ENCODE measurements at places on chromosomes 5 and 9.

GRCh38 chr9:108168236-108168850 is 678.8 kb upstream of the KLF4 start:
- no peak for DNase-seq

GRCh38 chr5:124746916-124747790 is 714 bp upstream of the ZNF608 start:
- DNase-seq = peak; percentile 71

DNA sequence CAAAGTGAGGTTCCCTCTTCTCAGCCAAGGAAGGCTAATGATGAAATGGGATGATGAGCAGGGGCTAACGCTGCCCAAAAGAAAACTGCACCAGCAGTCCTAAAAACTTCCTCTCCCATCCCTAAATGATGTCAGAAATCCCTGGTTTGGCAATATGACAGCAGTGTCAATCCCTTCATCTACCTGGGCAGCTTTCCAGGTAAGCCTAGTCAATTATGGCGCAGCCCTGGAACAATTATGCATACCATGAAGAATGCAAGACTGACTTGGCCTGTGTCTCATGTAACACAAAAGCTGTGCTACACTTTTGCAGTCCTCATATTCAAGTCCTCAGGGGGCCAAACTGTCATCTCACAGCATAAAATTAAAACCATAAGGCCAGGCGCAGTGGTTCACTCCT is 7.0 kb downstream of the DMGDH start:
- DNase-seq = no peak

- DNase-seq = no peak
These were observed 6.2 kb downstream of the ADAMTSL2 start for GRCh38 chr9:133540698-133541025.

GRCh38 chr9:94084314-94084713 is at the start of gene PTPDC1:
Gene PTPDC1, plus strand, starts transcription at chr9:94084464. Its CDS starts 67 bp downstream, at chr9:94084531.
- DNase-seq = peak; percentile 39

- no peak for DNase-seq
These were observed 168.2 kb downstream of the ARHGAP26 start for GRCh38 chr5:142938266-142938880.

DNA sequence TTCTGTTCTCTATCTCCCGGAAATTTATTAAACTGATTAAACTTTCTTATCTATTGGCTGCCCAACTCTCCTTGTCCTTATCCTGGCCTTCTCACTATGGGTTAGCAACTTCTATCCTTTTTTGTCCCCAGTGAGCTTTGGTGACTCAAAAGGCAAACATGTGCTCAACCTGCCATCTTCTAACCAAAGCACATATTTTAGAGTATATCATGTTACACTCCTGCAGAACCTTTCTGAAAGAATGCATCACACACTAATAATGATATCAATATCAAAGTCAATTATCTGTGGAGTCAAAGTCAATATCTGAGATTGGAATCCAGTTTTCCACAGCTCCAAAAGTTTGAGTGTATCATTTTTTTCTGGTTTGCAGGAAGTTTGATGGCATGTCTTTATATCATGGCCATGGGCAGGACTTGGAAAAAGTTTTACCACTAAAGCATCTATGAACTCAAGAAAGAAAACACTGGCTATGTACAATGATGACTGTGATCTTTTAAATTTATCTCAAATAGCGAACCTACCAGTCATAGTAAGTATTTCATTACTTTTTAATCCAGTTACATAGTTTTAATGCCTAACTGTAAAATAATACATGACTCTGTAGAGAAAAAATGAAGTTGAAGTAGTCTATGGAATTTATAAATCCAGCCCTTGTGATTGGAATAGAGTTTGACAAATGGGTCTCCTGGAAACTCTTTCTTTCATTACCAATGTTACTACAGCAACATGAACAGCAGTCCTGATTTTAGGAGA is 166.8 kb downstream of the DROSHA start:
- no peak for DNase-seq

DNA sequence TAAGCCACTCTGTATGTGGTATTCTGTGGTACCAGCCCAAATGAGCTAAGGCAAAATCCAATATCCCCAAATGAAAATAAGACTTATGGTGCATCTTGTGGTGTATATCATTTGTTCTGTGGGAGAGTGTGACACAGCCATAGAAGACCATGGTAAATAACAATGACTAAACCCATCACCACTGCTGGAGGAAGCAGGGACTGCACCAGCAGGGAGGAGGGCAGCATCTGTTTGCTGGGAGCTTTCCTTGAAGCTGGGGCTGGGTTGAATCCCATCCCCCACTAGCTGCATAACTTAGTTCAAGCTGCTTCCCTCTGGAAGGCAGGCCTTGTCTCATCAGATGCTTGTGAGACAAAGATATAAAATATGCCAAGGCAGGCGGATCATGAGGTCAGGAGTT is 14.2 kb downstream of the GADD45G start:
- no peak for DNase-seq

DNA sequence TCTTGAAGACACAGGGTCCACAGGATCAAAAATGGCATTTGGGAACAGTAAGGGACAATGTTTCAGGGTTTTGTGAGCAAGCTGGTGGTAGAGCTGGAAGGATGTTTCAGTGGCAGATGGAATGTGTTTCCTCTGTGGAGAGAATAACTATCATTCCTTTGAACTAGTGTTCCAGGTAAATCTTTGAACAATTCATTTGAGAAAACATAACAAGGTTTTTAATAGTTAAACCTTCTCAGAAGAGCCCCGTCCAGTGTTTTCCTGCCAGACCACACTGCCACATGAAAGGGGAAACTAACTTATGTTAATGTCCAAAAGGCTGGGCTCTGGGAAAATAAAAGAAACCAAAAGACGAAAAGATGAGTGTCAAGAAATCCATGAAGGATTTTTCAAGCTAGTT is 207.0 kb upstream of the ZNF462 start:
- no peak for DNase-seq

DNA sequence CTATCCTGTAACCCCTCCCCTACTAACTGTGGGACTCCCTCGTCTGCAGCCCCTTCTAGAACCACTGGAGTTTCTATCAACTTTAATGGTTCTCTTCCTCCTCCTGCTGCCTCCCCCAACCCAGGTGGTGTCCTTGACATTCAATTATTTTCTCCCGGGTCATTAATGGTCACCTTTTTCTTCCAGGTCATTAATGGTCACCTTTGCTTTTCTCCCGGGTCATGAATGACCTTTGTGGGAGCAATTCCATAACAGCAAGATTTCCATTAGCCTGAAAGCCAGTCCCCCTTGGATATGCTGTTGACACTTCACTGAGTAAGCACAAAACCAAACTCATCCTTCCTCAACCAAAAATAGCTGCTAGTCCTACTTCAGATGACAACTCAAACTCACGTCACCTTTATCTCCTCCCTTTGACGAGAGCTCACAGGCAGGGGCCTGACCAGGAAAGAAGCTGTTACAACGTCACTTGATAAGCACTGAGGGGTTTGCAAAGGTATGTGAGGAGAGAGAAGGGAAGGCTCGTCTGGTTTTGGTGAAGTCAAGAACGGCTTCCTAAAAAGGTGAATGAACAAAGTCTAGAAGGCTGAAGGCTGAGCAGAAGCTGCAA is 10.9 kb downstream of the CCDC127 start:
- DNase-seq = no peak

DNA sequence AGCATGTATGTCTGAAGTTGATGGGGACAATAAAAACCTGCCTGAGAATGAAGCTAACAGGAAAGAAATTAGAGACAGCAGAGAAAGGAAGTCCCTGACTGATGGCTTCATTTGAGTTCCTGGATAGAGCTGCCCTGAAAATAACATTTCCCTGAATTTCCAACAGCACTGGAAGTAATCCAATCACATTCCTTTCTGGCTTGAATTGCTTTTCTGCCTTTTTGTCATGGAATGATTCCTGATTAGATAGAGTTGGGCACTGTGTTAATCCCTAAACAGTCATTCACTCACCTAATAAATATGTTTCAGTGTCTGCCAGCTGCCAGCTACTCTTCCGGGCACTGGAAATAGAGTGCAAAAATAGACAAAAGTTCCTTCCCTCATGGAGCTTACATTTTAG is 30.0 kb upstream of the SH3RF2 start:
- DNase-seq = no peak

GRCh38 chr9:12972608-12973589 is 198.1 kb downstream of the LURAP1L start:
- no peak for DNase-seq

DNA sequence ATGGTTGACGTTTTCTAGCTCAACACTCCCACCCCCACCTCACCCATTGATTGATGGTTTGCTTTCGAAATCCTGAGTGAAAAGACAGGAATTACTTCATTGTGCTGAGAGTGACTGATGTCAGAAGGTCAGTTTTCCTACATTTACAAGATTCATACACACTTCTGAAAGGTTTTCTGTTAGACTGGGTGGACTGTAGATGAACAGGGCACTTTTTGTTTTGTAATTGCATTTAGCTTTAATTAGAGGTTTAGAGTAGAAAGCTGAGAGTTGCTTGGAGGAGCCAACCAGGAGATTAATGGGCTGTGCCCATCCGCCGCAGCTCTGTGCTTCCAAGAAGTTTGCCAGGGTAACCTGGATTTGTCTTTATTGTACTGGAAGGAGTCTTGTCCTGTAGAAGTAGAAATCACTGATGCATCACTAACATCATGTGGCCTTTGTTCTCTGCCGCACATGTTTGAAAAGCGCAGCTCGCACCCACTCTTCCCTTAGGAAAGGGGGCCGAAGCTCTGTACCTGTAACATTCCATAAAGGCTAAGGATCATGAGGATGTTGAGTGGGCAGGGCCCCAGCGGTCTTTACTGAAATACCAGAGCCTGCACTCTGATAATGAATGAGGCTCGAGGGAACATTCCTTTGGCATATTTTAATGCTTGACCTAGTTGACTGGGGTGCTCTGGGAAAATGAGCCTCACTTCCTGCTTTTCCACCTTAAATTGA is 267.6 kb upstream of the DMRT1 start:
- no peak for DNase-seq

DNA sequence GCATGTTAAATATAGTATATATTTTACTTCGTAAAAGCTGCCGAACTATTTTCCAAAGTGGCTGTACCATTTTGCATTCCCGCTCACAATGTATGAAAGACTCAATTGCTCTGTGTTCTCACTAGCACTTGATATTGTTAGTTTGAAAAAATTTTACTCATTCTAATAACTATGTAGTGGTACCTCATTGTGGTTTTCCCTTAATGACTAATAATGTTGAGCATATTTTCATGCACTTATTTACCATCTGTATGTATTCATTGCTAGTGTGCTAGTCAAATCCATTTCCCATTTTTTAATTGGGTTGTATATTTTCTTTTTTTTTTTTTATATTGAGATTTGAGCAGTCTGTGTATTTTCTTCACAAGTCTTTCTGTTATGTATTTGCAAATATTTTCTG is 58.4 kb downstream of the RANBP17 start:
- no peak for DNase-seq

GRCh38 chr5:143759396-143760130 is 52.4 kb upstream of the HMHB1 start:
- DNase-seq = no peak

GRCh38 chr9:87812375-87813118 is 70.1 kb upstream of the SPATA31E1 start:
- DNase-seq = no peak

DNA sequence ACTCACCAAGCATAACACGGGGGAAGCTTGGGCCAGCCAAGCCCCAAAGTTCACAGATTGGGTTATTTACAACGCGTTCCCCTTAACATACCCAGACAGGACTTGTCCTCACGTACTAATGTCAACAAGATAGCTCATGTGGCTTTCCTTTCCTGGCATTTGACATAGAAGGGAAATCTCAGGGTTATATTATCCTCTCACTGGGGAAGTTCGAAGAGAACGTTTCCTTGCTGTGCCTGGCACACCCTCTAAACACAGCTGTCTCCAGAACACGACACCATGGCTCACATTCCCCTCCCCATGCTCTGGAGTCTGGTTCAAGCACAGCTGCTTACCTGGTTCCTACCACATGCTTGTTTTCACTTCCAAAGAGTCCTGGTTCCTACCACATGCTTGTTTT is 46.8 kb upstream of the OTULINL start:
- DNase-seq = no peak

- no peak for DNase-seq
These were observed 307.4 kb upstream of the HAPLN1 start for GRCh38 chr5:84028093-84028492.

DNA sequence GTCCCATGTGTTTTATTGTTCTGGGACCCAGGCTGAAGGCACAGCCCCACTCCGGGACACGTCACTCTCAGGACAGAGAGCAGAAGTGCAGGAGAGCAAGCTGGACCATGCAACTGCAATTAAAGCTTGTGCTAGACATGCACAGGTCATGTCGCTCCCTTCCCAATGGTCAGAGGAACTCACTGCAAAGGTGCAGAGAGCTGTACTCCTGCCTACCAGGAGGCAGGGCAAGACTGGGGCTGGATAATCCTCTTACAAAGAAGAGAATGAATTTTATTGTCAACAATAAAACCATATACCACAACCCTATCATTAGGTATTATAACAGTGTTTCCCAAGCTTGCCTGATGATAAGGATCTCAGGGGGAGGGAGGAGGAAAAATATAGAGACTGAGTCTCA is 74.0 kb upstream of the NEK6 start:
- DNase-seq = no peak

DNA sequence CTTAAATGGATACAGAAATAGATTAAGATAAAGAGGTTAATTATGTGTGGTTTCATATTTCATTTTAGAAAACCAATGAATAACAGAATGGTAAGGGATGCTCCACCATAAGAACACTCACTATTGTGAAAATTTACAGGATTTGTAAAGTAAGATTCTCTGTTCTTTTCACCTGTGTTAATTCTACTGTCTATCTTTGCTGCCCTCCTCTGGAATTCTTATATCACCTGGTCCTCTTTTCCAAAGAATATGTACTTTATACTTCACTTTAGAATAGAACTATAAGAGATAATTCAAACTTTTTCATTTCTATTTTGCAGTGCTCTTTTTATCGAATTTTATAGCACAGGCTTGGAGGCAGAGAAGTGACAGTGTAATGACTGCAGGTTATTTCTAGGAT is 213.4 kb downstream of the LURAP1L start:
- no peak for DNase-seq

DNA sequence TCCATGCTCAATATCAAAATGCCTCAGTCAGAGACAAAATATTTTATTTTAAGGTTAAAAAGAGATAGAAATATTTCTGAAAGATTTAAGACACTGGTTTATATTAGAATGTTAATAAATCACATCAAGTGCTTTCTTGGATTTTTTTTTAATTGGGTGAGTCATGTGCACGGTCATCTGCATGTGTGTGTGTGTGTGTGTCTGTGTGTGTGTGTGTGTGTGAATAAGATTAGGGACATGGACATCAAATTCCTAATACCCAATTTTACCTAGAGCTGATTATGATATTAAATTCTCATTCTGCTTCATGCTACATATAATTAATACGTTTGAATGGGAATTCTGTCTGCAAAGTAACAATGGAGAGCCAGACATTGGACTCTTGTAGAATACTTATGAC is 122.9 kb downstream of the BASP1 start:
- no peak for DNase-seq

DNA sequence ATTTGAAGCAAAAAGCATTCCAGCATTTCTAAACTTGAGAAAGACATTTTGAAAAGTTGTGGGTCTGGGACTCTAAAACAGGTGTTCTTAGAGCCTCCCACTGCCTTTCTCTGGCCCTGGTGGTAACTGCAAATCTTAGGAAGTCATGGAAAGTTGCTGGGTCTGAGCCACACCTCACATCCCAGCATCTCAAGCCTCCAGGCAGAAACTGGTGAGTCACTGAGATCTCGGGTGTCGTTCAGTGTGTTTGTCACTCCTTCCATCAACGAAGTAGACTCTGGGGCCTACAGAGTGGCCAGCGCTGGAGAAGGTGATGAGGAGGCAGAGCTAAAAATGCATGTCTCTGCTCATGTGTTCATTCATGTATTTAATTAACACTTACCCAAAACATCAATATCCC is 59.6 kb upstream of the C5orf58 start:
- no peak for DNase-seq

GRCh38 chr5:150075233-150075632 is 11.1 kb downstream of the CSF1R start:
- DNase-seq = no peak

Measured in neural crest cell (in vitro differentiated cells).